ENCODE measurements at places on chromosomes 2 and 18.

DNA sequence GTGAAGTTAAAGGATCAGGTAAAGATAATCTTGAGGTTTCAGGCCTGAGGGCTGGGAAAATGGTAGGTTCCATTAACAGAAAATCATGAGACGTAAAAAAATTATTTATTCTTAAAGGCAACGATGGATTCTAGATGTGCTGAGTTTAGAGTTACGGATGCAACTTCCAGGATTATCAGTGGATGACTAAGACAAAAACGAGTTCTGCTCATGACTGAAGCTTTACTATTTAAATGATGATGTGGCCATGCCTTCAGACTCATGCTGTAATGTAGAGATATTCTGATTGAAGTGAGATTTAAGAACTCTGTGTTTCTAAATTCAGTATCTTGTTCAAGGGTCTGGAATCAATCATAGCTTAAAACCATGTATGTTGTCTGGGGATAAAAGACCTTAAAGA is 5.0 kb downstream of the TMEM237 start:
- no peak for DNase-seq

DNA sequence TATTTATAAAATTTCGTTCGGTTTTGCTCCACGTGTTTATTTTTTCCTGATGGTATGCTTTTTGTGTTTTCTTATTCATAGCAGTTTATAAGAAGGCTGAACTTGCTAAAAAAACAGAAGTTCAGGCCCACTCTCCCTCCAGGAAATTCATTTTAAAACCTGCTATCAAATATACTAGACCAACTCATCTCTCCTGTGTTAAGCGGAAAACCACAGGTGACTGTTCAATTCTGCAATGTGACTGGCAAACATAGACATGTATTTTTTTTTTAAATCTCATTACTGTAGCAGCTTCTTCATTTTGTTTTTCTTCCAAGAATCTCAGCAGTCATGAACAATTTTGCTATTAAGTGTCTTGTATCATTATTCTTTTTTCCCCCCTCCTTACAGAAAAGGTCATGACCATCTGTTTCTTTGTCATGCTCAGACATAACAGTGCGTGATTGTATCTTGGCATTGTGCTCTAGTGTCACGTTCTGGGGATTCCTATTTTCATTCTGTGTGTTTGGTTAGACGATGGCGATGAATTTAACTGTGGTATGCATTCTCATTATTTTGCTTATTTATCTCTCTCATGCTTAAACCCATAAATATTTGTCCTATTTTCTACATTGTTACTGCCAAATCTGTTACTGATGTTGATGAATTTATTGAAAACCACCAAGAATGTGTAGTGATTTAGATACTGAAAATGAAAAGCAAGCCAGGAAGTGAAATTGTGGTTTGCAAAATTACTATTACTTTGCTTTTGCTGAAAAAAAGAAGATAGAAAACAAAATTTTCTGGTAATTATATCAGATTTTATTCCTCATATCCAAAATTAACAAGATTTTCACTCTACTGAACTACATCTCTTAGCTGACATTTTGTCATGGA is 74.6 kb upstream of the UNC80 start:
- no peak for DNase-seq

- no peak for DNase-seq
Observed at GRCh38 chr2:28334527-28334894, 58.1 kb upstream of the FOSL2 start.

GRCh38 chr2:131050896-131051295 is 42.4 kb downstream of the FAM168B start:
- DNase-seq: no peak

DNA sequence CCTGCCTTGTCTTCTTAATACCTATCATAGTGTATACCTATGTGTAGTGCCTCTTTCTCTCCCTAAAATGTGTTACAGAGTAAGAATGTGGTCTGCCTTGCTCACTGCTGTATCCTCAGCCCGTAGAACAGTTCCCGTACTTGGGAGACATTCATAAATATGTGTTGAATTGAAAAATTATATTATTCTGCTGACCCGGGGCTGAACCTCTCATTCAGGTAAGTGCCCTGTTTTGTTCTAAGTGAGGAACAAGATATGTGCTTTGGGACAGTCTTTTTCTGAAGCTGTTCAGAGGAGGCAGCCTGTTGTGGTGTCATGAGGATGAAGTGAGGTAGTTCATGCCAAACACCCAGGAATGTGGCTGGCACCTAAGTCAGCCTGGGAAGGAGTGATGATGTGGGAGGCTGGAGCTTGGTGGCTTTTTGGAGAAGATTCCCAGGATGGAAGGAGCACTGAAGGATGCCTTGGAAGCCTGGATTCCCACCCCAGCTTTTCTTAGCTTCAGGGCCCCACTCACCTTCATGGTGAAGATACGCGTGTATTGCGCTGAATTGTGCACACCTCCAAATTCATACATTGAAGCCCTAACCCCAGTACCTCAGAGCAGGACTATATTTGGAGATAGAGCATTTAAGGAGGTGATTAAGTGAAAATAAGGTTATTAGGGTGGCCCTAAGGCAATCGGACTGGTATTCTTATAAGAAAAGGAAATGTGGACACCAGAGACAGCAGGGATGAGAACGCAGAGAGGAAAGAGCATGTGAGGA is 166.3 kb downstream of the DDX1 start:
- no peak for DNase-seq

DNA sequence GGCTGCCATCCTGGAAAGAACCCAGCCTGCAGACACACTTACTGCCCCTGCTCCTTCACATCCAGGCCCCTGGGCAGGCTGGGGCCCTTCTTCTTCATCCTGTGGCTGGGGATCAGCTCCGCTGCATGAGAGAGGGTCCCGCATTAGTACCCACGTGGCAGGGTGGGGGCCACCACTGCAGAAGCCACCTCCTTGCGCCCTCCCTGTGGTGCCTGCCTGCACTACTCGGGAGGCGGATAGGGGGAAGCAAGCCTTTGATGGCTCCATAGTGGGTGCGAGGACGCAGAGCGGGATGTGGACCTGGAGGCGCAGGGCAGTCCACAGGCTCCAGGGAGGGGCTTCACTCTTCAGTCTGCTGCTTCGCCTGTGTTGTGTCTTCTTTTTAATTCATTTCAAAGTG is 46.7 kb downstream of the GPC1 start:
- no peak for DNase-seq

- no peak for DNase-seq
Observed at GRCh38 chr2:168543037-168543436, 87.0 kb downstream of the CERS6 start.

DNA sequence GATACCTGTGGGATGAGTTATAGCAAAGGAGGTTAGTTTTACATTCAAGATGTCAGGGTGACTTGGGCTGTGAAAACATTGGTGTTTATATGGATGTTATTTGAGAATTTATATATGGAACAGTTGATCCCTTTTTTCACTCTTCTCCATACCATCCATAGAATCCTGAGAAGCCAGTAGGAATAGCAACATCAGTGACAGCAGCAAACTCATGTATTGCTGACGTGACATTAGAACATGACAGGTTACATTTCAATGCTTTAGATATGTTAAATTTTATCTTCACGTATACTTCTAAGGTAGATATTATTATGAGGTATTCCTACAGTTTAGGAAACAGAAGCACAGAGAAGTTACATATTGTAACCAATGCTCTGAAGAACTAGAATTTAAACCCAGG is 745.2 kb upstream of the GCFC2 start:
- no peak for DNase-seq

DNA sequence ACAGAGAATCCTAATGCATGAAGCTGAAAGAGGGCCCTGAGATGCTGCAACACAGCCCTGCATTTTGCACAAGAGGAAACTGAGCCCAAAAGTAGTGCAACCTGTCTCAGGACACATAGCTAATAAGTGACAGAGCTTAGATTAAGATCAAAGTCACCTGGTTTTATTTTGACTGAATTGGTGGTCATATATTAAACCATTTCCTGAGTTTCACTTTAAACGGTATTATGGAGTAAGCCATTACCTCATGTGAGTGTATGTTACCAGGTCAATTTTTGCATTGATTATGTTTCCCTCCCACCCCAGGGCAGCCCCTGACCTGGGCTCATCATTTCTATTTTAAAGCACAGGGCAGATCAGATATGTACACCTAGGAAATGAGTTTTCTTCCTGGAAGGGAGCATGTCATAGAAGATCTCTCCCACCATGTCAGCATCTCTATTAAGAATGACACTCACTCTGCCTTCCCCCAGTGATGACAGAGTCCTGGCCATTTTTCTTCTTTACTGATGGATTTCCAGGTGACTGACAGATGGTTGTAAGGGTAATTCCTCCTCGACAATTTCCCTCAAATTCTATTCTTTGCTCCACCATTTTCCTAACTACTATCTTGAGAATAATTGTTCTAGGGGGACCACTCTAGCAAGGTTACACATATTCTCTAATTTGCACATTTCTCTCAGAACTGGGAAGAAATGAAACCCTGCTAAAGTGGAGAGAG is 441.3 kb upstream of the SLC14A2 start:
- DNase-seq: no peak

- DNase-seq: peak; percentile 6
Observed at GRCh38 chr2:166419616-166419934, 43.8 kb upstream of the SCN9A start.

GRCh38 chr18:33210575-33211189 is 229.8 kb downstream of the CCDC178 start:
- DNase-seq: no peak

- DNase-seq: peak; percentile 24
Observed at GRCh38 chr18:12934454-12935071, 13.2 kb upstream of the SEH1L start.

GRCh38 chr18:59376351-59376935 is 17.4 kb upstream of the LMAN1 start:
- no peak for DNase-seq

DNA sequence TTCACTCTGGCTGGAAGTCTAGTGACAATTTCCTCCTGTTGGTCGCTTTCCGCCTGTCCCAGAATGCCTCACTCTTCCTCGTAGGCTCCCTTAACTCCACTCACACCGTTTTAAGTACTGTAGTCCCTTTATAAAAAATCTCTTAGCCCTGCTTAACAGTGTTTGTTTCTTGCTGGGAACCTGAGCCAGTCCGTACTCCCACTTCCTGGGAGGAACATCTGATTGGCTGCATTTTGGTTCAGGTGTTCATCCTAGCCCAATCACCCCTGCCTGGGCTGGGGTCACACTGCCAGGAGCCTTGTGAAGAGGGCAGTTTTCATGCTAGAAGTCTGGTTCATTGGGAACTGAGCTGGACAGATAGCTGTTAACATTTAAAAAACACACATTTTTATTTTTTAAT is 25.6 kb upstream of the TOGARAM2 start:
- no peak for DNase-seq
